BJ (cell line): ENCODE measurements at places on chromosomes 2 and 18.

GRCh38 chr2:104250635-104251034 is 603.3 kb upstream of the POU3F3 start:
- DNase-seq = no peak

- no peak for DNase-seq
These were observed 72.2 kb downstream of the CRIM1 start for GRCh38 chr2:36427790-36428243.

DNA sequence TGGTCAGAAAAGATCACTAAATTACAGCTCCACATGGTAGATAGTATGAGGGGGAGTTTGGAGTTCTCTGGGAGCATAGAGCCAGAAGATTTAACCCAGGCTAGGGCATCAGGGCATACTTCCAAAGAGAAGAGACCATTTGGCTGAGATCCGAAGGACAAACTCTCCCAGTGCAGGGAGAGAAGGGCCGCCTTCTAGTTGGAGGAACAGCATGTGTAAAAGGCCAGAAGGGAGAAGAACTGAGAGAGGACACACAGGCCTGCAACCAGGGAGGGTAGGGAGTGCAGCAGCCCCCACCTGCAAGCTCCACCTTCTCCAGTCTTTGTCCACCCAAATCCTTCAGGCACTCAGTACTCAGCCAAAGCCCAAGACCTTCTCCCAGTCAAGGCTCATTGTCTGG is 182.0 kb downstream of the GFPT1 start:
- no peak for DNase-seq

GRCh38 chr2:88856409-88857135 is 165.1 kb downstream of the RPIA start:
- DNase-seq = no peak

DNA sequence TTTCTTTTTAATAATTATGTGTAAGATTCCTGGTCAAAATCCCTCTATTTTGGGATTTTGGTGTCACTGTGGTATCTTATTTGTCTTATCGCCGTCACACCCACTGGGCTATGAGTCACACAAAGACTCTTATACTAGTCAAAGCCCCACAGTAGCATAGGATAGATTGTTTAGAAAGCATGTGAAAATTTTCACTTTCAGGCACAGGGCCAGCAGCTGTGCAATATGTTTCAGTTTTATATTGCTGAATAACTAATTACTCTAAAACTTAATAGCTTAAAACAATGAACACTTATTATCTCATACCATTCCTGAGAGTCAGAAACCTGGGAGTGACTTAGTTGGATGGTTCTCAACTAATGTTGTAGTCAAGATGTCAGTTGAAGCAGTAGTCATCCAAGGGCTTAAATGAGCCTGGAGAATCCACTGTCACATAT is 24.0 kb downstream of the CFAP210 start:
- no peak for DNase-seq
